M059J (cell line): ENCODE measurements at places on chromosomes 7 and 10. TPM values are rescaled to one million over a fixed set of nuclear protein-coding genes. Genes with fewer than 3 reads are reported as not detected.

Gene PVRIG
- total RNA-seq, result not detected in 2 replicates

Gene LIPJ
- not detected in 2 replicates for total RNA-seq

Gene GALNT17
- total RNA-seq, result not detected in 2 replicates

Gene MOGAT3
- total RNA-seq, result not detected in 2 replicates

Gene PDGFA
- 2.5 and 6.3 TPM in 2 replicates for total RNA-seq

Gene SMKR1
- 0.37 and 0.89 TPM in 2 replicates for total RNA-seq
